A172 (cell line): ENCODE measurements at places on chromosomes 4 and X.

- no peak for DNase-seq
Measured at GRCh38 chr4:187393531-187394344, 601.8 kb upstream of the ZFP42 start.

GRCh38 chrX:150483356-150483985 lies 85.0 kb upstream of the MTM1 start:
- DNase-seq, result no peak

GRCh38 chrX:2404776-2405175 lies 96.0 kb downstream of the DHRSX start:
- DNase-seq, result no peak

DNA sequence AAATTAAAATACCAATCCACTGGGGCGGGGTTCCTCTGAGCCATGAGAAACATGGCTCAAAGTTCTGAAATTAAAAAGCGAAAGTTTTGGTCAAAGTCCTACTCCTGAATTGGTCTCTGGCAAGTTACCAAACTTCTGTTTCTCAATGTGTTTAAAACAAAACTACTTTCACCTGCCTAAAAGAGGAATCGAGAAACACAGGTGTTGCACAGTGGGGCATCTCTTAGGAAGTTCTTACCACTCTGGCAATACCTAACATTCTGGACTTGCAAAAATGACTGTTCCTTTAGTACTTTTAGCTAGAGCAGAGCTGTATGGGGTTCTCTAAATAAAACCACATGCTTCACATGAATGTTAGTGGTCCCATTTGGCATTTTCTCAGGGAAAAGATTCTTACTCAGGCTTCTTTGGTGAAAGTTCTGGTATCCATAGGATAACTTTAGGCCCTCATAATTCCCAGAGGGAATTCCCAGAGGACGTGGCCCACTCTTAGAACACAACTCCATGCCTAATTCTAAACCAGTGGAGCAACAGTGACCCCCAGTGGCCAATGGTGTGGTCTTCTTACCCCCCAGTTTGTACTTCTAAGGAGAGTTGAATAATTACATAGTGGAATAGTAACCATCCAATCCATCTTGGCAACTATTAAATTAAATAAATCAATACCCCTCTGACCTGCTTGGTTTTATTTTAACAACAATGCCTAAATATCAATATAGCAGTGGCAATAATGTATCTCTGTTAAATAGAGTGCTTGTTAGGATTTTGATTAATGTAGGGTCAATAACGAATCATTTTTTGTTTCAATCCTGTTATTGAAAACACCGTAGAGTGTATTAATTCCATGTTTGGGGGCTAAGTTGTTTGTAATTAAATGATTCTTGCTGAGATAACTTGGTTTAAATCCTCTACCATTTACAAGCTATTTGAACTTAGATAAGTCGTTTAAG lies 21.9 kb downstream of the BMP3 start:
- DNase-seq, result peak; percentile 40

DNA sequence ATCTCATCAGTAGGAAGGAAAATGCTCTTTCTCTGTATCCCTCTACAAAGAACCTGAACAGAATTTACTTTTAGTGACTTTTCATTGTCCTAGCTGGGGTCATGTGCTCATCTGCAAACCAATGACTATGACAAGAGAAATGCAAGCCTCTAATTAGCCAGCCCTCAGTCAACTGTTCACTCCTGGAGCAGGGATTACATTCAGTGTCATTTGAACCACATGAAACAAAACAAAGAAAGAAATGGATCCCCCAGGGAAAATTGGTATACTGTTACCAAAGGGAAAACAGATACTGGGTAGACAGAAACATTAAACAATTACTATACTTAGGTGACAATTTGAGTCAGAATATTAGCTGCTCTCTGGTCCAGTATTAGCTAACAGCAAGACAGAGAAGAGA lies 173.6 kb downstream of the RCHY1 start:
- DNase-seq, result no peak

- DNase-seq, result no peak
Measured at GRCh38 chrX:129025376-129025775, 497.9 kb downstream of the SMARCA1 start.

- peak; percentile 38 for DNase-seq
Measured at GRCh38 chr4:3827616-3828492, 61.7 kb downstream of the ADRA2C start.

DNA sequence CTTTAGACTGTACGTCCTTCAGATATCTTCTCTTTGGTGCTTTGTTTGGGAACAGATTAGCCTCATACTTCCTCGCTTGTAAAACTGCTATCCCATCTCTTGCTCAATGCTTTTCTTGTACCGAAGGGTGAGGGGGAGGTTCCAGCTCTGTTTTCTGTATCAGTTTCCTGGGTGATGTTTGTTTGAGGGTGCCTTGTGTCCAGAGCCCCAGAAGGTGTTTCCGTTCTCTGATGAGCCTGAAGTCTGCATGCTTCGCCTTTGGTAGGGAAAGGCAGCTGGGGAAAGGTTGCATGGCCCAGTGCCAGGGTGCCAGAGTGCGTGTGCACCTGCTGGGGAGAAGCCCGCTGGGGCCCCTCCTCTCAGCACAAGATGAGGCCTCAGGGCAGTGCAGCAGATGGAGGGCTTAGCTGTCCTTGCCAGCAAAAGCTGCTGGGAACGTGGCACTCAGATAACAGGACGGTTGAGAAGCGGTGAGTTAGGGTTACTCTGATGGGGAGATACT lies 73.7 kb downstream of the TBL1X start:
- no peak for DNase-seq

- no peak for DNase-seq
Measured at GRCh38 chr4:71687056-71687455, 96.8 kb downstream of the GC start.

DNA sequence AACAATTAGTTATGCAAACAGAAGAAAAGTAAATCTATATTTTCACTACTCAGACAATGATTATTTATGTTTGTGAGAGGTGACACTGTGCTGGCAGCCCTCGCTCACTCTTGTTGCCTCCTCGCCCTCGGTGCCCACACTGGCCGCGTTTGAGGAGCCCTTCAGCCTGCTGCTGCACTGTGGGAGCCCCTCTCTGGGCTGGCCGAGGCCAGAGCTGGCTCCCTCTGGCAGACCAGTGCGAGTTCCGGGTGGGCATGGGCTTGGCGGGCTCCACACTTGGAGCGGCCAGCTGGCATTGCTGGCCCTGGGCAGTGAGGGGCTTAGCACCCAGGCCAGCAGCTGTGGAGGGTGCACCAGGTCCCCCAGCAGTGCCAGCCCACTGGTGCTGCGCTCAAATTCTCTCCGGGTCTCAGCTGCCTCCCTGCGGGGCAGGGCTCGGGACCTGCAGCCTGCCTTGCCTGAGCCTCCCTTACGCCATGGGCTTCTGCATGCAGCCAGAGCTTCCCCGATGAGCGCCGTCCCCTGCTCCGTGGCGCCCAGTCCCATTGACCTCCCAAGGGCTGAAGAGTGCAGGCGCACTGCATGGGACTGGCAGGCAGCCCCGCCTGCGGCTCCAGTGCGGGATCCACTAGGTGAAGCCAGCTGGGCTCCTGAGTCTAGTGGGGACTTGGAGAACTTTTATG lies 902.6 kb downstream of the PDHA2 start:
- no peak for DNase-seq
